ENCODE measurements at places on chromosomes 16 and 17.

DNA sequence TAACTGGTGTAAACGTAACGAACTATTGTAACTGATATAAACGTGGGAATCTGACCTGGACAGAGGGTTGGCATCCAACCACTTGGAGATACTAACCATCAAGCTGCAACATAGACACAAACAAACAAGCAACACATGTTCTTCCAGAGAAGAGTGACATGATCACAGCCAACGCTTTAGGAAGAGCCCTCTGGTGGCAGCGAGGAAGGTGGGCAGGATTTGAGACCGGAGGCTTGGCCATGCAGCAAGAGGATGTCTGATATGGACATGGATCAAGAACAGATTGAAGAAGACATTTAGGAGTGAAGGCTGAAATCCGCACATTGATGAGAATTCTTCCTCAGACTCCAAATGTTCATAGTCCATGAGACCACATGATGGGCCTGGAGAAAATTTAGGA, 40.3 kb upstream of the TNRC6A start:
- no peak for DNase-seq

DNA sequence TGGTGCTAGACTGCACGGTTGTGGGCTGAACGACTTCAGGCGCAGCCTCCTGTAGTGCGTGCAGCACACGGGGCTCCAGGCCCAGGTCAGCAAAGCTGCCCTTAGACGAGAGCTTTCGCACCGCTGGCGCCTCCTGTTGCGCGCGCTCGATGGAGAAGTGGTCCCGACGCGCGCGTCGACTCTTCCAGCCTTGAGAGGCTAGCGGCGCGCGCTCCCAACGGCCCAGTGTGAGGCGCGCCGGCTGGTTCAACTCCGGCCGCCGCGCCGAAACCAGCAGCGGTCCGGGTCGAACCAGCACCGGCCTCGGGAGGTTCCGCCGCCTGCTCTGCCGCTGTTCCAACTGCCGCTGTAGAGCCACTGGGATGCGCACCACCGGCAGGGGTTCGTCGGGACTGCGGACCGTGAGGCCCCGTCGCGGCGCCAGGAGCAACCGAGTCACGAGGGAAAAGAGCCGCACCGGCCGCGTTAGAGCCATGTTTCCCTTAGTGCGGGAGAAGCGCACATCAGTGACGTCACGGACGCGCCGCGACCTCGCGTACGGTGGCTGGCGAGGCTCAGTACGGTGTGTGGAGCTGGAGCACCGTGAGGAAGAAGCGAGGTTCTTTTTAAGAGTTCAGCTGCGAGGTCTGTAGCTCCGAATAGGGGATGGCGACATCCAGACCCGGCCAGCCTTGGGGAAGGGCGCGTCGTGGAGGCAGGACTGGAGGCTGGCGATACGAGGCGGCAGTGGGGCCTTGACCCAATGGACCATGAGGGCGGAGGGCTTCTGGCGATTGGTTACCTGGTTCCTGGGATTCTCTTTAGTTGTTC, at the start of the genes DDX28 and DUS2:
Gene DDX28 (minus strand): TSS at position 505 of the 810 bp plus-strand sequence. CDS start 30 bp downstream, at position 475.
Gene DUS2 (plus strand): TSS at position 557 of the 810 bp plus-strand sequence. CDS start 14,740 bp downstream, outside the sequence.
- peak; percentile 89 for DNase-seq

DNA sequence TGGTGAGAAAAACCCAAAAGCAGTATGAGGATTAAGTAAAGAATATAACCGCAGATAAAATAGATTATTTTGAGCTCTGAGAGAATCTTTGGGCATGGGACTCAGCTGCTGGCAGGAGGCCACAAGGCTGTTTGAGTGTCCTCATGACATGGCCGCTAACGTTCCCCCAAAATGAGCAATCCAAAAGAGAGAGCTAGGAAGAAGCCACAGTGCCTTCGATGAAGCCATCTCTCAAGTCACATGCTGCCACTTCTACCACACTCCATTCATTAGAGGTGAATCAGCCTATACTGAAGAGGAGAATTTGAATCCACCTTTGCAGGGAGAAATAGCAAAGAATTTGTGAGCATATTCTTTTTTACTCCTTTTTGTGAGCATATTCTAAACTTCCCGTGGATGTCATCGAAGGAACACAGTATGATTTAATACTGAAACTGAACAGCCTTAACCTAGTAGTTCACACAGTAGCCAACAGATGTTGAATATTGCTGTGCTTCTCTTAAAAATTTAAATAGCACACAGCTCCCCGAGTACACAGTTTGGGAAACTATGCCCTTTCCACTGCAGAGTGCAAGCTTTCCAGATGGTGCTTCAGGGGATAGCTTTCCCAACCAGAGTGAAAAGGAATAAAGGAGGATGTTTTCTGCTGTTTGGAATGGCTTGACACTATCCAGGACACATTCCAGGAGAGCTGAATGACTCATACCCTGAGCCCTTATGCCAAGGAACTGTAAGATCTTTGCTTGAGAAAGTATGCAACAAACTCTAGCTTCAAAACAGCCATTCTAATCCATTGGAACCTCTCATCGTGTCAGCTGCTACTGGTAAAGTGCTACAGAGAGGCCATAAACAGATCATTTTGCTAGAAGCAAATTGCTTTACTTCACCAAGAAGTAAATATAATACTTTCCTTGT, 33.9 kb downstream of the ANKFY1 start:
- no peak for DNase-seq

DNA sequence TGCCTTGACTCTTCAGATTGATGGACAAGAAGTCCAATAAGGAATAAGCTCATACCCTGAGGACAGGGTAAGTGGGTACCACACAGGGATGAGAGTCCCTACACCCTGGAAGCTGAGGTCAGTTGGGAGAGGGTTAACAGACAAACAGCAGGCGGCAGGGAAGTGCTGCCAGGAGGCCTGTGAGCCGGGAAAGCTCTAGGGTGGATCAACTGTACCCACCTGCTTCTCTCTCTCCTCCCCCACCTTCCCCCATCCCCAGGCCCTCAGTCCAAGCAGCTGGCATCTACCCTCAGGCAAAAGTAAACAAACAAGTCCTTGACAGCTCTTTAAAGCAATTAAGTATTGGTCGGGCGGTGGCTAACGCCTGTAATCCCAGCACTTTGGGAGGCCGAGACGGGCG, 20.7 kb upstream of the MYLK3 start:
- no peak for DNase-seq

GRCh38 chr16:86874141-86874540, 295.8 kb downstream of the FOXL1 start:
- peak; percentile 11 for DNase-seq

- DNase-seq = no peak
These were observed 80.4 kb downstream of the PGS1 start for GRCh38 chr17:78458736-78459335.

GRCh38 chr16:53404959-53405358, 29.3 kb upstream of the RBL2 start:
- no peak for DNase-seq

DNA sequence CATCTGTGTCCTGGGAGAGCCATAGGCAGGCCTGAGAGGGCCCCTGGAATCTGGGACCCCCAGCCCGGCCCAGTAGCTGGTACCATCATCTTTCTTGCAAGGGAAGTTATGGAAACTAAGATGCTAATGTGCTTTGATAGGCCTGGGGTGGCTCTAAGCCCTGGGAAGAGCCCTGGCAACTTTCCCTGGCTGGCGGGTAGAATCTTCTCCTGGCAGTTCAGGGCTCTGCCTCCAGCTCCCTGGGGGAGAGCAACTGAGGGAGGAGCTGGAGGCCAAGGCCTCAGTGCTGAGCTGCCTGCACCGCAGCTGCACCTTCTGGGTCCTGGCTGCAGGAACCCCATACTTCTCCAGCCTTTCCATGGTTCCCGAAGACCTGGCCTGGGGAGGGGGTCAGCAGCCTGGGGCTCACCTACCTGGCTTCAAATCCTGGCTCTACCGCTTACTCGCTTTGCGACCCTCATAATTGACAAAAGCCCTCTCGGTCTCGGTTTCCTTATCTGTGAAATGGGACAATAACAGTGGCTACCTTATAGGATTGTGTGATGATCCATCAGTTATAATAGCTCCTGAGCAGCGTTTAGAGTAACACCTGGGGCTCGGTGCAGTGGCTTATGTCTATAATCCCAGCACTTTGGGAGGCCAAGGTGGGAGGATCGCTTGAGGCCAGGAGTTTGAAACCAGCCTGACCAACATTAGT, 333.7 kb downstream of the SEC14L1 start:
- DNase-seq = no peak

DNA sequence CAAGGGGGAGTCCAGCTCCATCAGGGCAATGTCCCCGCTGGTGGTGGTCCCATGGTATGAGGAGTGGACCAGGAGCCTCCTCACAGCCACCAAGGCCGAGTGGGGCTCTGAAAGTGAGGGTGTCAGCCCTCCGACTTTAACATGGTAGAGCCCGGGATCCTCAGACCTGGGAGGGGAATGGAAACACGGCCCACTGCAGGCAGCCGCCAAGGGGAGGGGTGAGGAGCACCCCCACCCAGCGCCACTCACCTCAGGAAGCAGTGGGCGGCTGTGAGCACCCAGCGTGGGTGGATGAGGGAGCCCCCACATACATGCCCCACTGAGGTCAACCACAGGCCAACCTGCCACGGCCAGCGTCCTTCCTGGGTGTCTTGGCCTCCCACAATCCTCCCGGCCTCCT, 10.8 kb downstream of the ZG16B start:
- no peak for DNase-seq

GRCh38 chr16:69182730-69183416, 4.1 kb upstream of the SNTB2 start:
- DNase-seq = no peak

DNA sequence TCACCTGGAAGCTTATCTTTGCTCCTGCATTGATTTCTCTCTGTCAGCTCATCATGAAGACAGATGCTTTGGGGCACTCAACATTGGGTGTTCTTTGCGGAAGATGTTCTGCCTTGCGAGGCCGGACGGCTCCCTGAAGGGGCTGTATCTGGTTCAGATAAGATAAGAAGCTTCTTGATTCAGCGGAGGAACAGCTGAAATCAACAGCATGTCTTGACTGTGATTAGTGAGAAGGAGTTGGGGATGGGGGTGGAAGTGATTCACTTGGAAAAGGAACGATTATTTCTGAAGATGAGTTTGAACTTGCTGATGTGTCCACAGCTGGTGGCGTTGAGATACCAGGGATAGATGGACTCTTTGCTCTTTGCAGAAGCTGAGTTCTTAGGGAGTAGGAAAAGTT, 126.9 kb upstream of the WSCD1 start:
- DNase-seq = no peak

DNA sequence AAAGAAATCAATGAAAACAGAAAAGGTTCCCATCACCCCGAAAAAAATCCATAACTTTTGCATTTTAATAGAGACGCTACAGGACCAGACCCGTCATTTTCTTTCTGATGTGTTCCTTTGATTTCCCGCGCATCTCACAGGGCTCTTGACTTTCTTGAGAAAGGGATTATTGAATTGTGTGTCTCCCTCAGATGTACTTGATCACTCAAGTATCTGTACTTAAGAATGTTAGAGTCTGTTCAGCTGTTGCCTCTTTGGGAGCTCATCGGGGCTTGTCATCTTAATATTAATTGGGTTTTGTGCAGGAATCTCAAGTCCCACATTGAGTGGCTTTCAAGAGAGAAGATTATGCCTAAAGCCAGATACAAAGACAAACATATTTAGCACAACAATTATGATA, 606.4 kb upstream of the SALL1 start:
- no peak for DNase-seq

GRCh38 chr17:41864498-41864835, 756 bp downstream of the KLHL11 start:
- no peak for DNase-seq

DNA sequence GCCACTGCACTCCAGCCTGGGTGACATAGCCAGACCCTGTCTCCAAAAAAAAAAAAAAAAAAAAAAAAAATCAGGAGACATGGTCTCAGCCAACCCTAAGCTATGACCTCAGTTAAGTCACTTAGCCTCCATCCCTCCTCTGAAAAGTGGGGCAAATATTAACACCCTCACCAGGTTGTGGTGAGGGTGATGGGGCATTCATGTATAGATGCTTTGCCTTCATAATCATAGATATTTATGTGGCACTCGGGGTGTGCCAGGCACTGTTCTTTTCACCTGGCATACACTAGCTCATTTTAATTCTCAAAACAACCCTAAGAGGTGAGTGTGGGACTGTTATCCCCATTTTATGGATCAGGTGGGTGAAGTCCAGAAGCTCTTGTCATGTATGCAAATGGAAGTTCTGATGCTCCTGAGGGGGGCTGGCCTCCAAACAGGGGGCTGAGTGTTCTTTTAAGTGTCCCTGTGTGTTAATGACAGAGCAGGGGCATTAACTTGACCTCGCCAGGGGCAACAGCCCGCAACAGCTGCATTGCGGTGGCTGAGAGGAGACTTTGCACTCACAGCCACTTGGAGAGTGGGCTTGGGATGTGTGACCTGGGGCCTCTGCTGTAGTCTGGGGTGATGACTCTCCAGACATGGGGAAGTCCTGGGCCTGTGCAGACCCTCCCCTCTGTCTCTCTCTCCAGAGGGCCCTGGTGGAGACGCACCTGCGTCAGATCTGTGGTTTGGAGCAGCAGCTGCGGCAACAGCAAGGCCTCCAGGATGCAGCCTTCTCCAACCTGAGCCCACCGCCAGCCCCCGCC, 4.1 kb downstream of the TBKBP1 start:
- DNase-seq = no peak

- DNase-seq = no peak
These were observed 31.6 kb upstream of the CDRT15 start for GRCh38 chr17:14268264-14268663.

GRCh38 chr16:58158725-58159124, 29.5 kb upstream of the CFAP20 start:
- DNase-seq = no peak

GRCh38 chr17:17792037-17792550, 44.7 kb downstream of the SREBF1 start:
- DNase-seq = no peak

GRCh38 chr16:4309833-4310266, 6.0 kb upstream of the GLIS2 start:
- peak; percentile 31 for DNase-seq

DNA sequence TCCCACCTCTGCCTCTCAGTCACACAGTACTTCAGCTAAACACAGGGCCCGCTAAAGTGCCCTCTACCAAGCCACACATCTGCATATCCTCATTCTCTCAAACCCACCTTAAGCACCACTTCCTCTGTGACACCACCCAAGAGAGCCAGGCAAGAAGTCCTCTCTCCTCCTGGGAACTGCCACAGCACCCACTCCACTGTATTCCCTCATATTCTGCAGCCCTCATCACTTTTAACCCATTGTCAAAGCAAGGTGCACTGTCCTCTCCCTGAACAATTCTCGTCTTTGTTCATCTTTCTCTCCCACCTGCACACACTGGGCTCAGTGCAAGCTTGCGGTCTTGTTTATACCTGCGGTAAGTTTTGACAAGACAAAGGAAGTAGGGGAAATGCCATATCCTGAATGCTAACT, 13.6 kb downstream of the CHD9 start:
- no peak for DNase-seq

DNA sequence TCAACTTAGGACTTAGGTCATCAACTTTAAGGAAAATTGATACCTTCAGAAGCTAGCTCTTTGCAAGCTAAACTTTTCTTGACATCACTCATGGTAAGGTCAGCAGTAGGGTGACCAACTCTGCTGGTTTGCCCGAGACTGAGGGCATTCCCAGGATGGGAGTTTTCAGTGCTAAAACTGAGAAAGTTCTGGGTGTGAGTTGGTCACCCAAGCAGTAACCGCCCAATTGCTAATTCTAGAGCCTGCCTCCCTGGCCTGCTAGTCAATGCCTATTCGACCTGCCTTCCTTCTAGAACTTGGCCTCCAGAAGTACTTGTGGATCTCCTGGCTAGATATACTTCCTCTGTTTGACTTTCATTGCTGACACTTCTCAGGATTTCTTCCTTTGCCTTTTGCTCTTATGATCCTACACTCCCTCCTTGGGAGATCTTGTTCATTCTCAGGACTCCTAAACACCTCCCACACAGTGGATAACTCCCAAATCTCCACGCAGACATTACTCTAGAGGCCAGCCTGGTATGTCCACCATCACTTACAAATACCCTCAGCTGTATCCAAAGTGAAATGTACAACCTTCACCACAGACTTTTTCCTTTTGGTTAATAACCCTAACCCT, 10.5 kb upstream of the MYO18A start:
- DNase-seq = no peak

Measured in stimulated activated CD4-positive, alpha-beta T cell treated with anti-CD3 and anti-CD28 coated beads, TNF-alpha, amount 100 ng/mL, for 48 hours (primary cell).